ENCODE measurements at places on chromosomes 7 and 10.

- no peak overlapping the region for H3K4me3 ChIP-seq
- H3K36me3 ChIP-seq = no peaks in the 10 kb centered on the region
- no peak overlapping the region for H3K27ac ChIP-seq
- no peaks in the 10 kb centered on the region for H3K27me3 ChIP-seq
- no peaks in the 10 kb centered on the region for H3K4me1 ChIP-seq
These were observed 62.8 kb downstream of the TACC2 start for GRCh38 chr10:122051609-122052385.

DNA sequence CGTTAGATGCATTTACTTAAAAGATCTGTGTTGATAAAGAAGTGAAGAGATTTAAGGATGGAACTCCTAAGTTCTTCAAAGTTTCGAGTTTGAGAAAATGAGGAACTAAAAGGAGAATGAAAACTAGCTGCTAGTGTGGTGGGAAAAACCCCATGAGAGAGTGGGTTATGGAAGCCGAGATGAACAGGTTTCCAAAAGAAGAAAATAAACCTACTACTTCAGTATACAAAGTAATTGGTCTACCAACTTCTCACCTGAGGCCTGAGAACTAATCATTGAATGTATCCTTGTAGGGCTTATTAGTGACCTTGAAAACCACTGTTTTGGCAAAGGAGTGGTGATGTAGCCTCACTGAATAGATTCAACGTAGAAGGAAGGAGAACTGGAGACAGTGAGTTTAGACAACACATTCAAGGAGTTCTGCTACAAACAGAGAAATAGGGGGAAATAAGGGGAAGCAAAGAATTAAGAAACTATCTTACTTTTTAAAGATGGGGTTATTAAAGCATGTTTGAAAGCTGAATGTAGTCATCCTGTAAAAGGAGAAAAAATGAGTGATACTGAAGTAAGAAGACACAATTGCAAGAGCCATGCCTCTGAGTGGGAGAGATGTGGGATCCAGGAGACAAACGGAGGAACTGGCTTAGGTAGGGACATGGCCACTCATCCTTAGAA, 50.8 kb downstream of the CH25H start:
- H3K27me3 ChIP-seq = no peaks in the 10 kb centered on the region
- no peak overlapping the region for H3K27ac ChIP-seq
- no peak for DNase-seq
- no peaks in the 10 kb centered on the region for H3K36me3 ChIP-seq
- H3K4me1 ChIP-seq = no peaks in the 10 kb centered on the region

GRCh38 chr10:48633381-48634197, 28.7 kb upstream of the ARHGAP22 start:
- DNase-seq = no peak
- H3K27me3 ChIP-seq = no peaks in the 10 kb centered on the region
- peaks cover 13% of the 10 kb centered on the region for H3K4me1 ChIP-seq
- H3K27ac ChIP-seq = no peak overlapping the region

DNA sequence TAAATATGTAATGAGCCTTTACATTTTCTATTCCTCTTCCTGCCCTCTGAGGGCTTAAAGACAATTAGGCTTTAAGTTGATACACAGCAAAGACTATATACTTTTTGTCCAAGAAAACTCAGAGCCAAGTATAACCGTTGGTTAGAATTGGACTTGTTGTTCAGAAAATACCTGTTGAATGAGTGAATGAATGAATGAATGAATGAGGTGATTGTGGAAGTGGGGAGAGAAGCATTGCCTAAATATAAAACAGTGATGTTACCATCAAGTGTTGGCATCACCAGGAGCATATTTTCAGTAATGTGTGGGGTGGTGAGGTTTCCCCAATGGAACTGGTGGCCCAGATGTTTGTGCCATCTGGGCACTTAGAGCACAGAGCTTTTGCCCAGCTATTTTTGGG, 106.9 kb downstream of the AOAH start:
- no peak overlapping the region for H3K27ac ChIP-seq
- H3K4me3 ChIP-seq = no peak overlapping the region
- H3K27me3 ChIP-seq = no peaks in the 10 kb centered on the region
- no peaks in the 10 kb centered on the region for H3K36me3 ChIP-seq
- no peak for DNase-seq
- H3K4me1 ChIP-seq = peaks cover 10% of the 10 kb centered on the region

DNA sequence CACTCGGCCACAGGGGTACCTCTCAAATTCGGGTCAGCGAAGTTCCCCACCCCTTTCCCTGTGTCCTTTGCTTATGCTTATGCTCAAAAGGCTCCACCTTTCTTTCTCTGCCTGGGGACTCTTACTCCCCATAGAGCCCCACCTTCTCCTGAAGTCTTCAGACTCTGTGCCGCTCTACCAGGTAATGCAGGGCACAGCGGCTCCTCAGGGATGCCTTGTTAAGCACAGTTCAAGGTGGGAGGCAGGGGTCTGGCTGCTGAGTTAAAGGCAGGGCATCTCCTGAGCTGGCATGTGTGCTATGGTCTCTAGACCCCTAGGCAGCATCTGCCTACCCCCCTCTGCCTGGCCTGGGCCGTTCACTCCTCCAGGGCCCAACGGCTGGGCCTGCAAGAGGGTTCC, 3.0 kb upstream of the CXCL12 start:
- H3K4me3 ChIP-seq = no peak overlapping the region
- H3K27ac ChIP-seq = no peak overlapping the region

DNA sequence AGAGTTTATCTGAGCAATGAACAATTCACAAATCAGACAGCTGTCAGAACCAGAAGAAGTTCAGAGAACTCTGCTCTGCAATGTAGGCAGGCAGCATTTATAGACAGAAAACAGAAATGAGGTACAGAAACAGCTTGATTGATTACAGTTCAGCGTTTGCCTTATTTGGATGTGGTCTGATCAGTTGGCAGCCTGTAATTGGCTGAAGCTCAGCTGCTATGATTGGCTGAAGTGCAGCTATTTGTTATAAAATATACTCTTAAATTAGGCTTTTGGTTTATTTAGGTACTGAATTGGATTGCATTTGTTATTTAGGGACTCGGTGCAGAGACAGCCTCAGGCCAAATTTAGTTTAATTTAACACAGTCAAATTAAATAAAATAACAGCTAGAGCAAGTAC, 85.8 kb upstream of the JAZF1 start:
- H3K4me1 ChIP-seq = no peaks in the 10 kb centered on the region
- DNase-seq = no peak
- H3K27ac ChIP-seq = no peak overlapping the region
- H3K4me3 ChIP-seq = no peak overlapping the region
- no peaks in the 10 kb centered on the region for H3K27me3 ChIP-seq
